H9 (cell line): ENCODE measurements at places on chromosomes 1 and 21. TPM values are rescaled to one million over a fixed set of nuclear protein-coding genes. Genes with fewer than 3 reads are reported as not detected.

DNA sequence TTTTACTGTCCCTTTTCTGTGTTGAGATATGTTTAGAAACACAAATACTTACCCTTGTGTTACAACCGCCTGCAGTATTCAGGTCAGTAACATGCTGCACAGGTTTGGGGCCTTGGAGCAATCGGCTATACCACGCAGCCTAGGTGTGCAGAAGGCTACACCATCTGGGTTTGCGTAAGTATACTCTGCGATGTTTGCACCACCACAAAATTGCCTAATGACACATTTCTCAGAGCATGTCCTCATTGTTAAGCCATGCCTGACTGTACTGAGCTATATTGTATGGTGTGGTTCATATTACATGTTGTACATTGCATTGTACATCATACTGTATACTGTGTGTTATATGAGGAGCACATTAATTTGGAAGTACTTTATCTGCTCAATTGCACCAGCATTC lies 247.4 kb downstream of the RHOU start:
- no peak overlapping the region for H3K4me3 ChIP-seq
- no peaks in the 10 kb centered on the region for H3K36me3 ChIP-seq
- peak; percentile 12 for DNase-seq
- no peaks in the 10 kb centered on the region; the same call in 1 of the 2 replicates for H3K4me1 ChIP-seq
- no peaks in the 10 kb centered on the region for H3K27me3 ChIP-seq
- no peak overlapping the region for H3K27ac ChIP-seq

GRCh38 chr1:219837274-219837993 lies 90.9 kb downstream of the SLC30A10 start:
- H3K27me3 ChIP-seq: no peaks in the 10 kb centered on the region
- no peak for DNase-seq
- no peak overlapping the region for H3K27ac ChIP-seq
- H3K4me1 ChIP-seq: peaks cover 5% of the 10 kb centered on the region; the same call in 1 of the 2 replicates
- H3K36me3 ChIP-seq: peaks cover 2% of the 10 kb centered on the region; the same call in 2 of the 3 replicates

IL20 gene
- total RNA-seq: not detected in 2 replicates

LCE1E gene
- total RNA-seq: not detected in 2 replicates

DNA sequence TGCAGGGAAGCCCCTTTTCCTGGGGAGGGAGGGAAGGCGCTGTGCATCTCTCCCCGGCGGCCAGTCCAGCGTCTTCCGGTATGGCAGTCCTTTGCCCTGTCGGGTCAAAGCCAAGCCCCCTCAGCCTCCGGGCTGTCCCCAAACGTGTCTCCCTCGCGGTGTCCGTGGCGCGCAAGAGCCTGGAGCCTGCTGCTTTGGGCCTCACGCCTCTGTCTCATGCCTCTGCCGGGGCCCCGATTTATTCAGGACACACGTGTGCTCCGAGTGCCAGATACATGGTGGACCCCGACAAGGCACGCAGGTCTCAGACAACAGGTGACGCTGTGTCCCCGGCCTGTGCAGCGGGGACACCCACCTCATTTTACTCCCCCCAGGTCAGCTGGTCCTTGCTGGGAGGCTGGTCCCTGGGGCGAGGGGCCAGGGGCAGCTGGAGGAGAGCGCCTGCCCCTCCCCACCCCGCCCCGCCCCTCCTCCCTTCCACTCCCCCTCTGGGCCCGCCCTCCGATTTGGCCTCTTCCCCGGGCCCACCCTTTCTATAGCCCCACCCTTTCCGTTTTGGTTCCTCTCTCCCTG lies 176.7 kb downstream of the CAMTA1 start:
- no peaks in the 10 kb centered on the region; the same call in 1 of the 2 replicates for H3K4me1 ChIP-seq
- H3K36me3 ChIP-seq: no peaks in the 10 kb centered on the region
- DNase-seq: no peak
- no peak overlapping the region for H3K27ac ChIP-seq
- H3K4me3 ChIP-seq: peak overlapping the region; percentile 85

- no peak for DNase-seq
- peak overlapping the region; percentile 24 for H3K27ac ChIP-seq
- H3K27me3 ChIP-seq: no peaks in the 10 kb centered on the region
- peaks cover 2% of the 10 kb centered on the region; the same call in 1 of the 2 replicates for H3K4me1 ChIP-seq
- peak overlapping the region; percentile 71 for H3K4me3 ChIP-seq
These were observed 92.9 kb upstream of the TTC39A start for GRCh38 chr1:51423073-51423821.

- no peaks in the 10 kb centered on the region for H3K36me3 ChIP-seq
- no peak overlapping the region for H3K27ac ChIP-seq
- H3K4me3 ChIP-seq: no peak overlapping the region
- DNase-seq: no peak
- no peaks in the 10 kb centered on the region for H3K27me3 ChIP-seq
These were observed 20.1 kb downstream of the CFHR5 start for GRCh38 chr1:196997423-196997822.

- 0 out of 2 replicates have a peak, but pooled peaks cover 4% of the 10 kb centered on the region for H3K36me3 ChIP-seq
- no peak for DNase-seq
- H3K4me1 ChIP-seq: peaks cover 3% of the 10 kb centered on the region; the same call in 1 of the 2 replicates
- H3K27ac ChIP-seq: no peak overlapping the region
- no peaks in the 10 kb centered on the region for H3K27me3 ChIP-seq
These were observed 36.6 kb downstream of the CAPZB start for GRCh38 chr1:19448491-19449439.

DNA sequence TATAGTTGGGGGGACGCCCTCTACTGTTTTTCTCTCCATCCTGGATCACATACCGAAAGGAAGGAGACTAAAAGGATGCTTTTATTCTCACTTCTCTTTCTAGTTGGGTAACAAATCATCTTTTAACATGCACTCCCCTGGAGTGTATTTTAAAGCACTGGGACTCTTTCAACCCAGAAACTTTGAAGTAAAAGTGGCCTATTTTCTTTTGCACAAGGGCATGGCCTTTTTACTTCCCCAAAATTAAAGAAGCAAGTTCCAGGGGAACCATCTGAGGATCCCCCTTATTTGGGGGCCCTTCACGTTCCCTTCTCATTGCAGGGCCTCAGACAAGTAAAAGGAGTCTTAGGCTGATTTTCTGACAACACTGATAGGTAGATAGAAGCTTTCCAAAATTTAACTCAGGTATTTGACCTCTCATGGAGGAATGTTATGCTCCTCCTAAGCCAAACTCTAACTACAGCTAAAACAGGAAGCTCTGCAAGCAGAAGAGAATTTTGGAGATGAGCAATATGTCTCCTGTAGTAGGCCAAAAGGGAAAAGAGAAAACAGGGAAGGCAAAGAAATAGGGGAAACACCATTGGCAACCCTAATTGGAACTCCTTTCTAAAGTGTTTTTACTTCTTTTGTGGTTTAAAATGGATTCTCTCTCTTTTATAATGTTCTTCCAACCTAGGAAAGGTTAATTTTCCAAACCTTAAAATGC lies 8.9 kb upstream of the CD46 start:
- H3K4me3 ChIP-seq: no peak overlapping the region
- no peaks in the 10 kb centered on the region for H3K4me1 ChIP-seq
- no peak overlapping the region for H3K27ac ChIP-seq
- DNase-seq: no peak

- peaks cover 5% of the 10 kb centered on the region for H3K36me3 ChIP-seq
- H3K4me1 ChIP-seq: no peaks in the 10 kb centered on the region; the same call in 1 of the 2 replicates
- no peak for DNase-seq
- no peak overlapping the region for H3K4me3 ChIP-seq
- H3K27me3 ChIP-seq: no peaks in the 10 kb centered on the region; the same call in 1 of the 2 replicates
- H3K27ac ChIP-seq: no peak overlapping the region
These were observed 12.9 kb upstream of the LEMD1 start for GRCh38 chr1:205434738-205435137.

NCF2 gene
- total RNA-seq: not detected in 2 replicates

CLDN17 gene
- not detected in 2 replicates for total RNA-seq

CHTOP gene
- 126 and 129 TPM in 2 replicates for total RNA-seq

DNA sequence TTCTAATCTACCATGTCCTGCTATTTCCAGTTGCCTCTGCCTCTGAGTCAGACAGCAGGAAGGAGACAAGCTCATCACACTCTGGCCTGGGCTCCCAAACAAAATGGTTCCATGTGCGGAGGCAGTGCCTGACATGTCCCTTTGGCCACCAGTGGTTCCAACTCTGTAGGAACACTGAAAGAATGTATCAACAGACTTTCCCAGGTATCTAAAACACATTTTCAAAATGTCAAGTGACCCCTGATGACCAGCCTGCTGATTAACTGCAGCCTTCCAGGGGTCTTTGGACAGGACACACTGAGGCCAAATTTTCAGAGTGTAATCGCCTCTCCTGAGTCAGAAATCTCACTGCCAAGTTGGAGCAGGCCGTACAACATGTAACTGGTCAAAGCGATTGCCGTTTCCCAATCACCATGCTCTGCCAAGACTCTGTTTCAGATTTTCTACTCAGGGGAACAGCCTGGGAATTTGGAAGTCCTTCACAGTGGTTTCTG lies 172.7 kb downstream of the TPR start:
- no peak overlapping the region for H3K27ac ChIP-seq
- H3K36me3 ChIP-seq: no peaks in the 10 kb centered on the region
- no peaks in the 10 kb centered on the region for H3K27me3 ChIP-seq
- peaks cover 8% of the 10 kb centered on the region; the same call in 1 of the 2 replicates for H3K4me1 ChIP-seq
- DNase-seq: no peak
- no peak overlapping the region for H3K4me3 ChIP-seq

- no peak for DNase-seq
- H3K27me3 ChIP-seq: no peaks in the 10 kb centered on the region
- H3K4me3 ChIP-seq: no peak overlapping the region
These were observed 82.3 kb downstream of the PGM1 start for GRCh38 chr1:63675420-63675931.

DNA sequence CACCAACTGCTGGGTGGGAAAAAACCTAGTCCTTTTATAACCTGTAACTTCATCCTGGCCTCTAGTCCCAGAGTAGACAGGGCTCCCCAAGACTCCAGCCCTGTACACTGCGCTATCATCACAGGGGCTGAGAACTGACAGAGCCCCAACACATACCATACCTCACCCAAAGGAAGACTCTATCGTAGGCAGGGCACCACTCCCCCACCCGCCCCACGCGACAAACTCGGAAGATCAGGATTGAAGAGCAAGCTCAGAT lies 15.8 kb downstream of the INPP5B start:
- no peaks in the 10 kb centered on the region for H3K27me3 ChIP-seq
- no peak for DNase-seq
- no peak overlapping the region for H3K27ac ChIP-seq
- peaks cover 3% of the 10 kb centered on the region; the same call in 1 of the 3 replicates for H3K36me3 ChIP-seq
- peak overlapping the region; percentile 93 for H3K4me3 ChIP-seq

- H3K4me1 ChIP-seq: no peaks in the 10 kb centered on the region
- no peak for DNase-seq
- H3K36me3 ChIP-seq: peaks cover 84% of the 10 kb centered on the region
- no peak overlapping the region for H3K4me3 ChIP-seq
- H3K27ac ChIP-seq: peak overlapping the region; percentile 39
These were observed 38.9 kb downstream of the CCDC18 start for GRCh38 chr1:93219443-93219842.

DNA sequence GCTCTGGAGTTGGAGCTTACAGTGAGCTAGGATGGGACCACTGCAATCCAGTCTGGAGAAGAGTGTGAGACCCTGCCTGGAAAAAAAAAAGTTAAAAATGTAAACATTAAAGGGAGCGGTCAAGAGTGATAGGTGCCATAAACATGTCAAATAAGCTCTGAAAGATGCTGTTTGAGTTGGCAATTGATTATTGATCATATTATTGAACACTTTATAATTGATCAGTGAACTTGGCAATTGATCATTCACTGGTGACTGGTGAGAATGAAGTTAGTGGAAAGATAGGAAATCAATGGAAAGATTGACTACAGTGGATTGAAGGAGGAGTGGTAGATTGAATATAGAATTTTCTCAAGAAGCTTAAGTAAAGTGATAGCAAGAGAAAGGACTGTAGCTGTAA lies 64.3 kb upstream of the MPC2 start:
- no peaks in the 10 kb centered on the region; the same call in 2 of the 3 replicates for H3K36me3 ChIP-seq
- H3K27ac ChIP-seq: no peak overlapping the region
